ENCODE measurements at places on chromosomes 11 and 22. TPM values are rescaled to one million over a fixed set of nuclear protein-coding genes. Genes with fewer than 3 reads are reported as not detected.

GRCh38 chr11:19407677-19408270 lies 167.0 kb upstream of the E2F8 start:
- no peak overlapping the region for H3K4me3 ChIP-seq
- H3K27ac ChIP-seq: no peak overlapping the region
- DNase-seq: no peak
- H3K27me3 ChIP-seq: no peaks in the 10 kb centered on the region
- no peaks in the 10 kb centered on the region for H3K4me1 ChIP-seq

DNA sequence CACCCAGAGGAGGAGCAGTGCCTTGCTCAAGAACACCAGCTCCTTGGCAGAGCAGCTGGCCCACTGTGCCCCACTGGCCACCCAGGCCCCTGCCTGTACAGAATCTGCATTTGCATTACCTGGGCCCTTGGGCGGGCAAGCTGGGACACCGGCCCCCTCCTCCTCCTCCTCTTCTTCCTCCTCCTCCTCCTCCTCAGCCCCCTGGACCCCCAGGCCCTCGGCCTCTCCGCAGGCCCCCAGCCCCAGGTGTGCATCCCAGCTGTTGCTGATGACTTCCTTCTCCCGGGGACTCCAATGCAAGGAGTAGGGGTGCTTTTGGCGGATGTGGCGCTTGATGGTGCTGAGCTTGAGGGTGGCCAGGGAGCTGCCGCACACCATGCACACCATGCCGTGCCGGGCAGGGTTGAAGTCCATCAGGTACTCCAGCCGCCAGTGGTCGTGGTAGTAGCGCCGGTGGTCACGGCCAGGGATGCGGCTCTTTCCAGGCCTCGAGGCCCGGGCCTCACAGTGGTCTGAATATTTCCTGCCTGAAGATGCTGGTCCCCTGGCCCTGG lies 2.8 kb downstream of the ZFTA start:
- peak; percentile 34 for DNase-seq
- H3K4me1 ChIP-seq: peaks cover 51% of the 10 kb centered on the region
- no peak overlapping the region for H3K4me3 ChIP-seq
- H3K27me3 ChIP-seq: peaks cover 17% of the 10 kb centered on the region
- no peaks in the 10 kb centered on the region for H3K36me3 ChIP-seq
- no peak overlapping the region for H3K27ac ChIP-seq

DNA sequence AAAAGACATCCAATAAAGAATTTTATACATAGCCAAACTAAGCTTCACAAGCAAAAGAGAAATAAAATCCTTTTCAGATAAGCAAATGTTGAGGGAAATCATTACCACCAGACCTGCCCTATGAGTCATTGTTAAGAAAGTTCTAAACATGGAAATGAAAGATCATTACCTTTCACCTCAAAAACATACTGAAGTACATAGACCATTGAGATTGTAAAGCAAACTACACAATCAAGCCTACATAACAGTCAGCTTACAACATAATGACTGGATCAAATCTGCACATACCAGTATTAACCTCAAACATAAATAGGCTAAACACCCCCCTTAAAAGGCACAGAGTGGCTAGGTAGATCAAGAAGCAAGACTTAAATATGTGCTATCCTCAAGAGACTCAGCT lies 501.0 kb upstream of the LUZP2 start:
- no peaks in the 10 kb centered on the region for H3K4me1 ChIP-seq
- no peak for DNase-seq
- no peaks in the 10 kb centered on the region for H3K36me3 ChIP-seq
- no peaks in the 10 kb centered on the region for H3K27me3 ChIP-seq

GRCh38 chr11:38182126-38182866 lies 1584.3 kb upstream of the RAG2 start:
- H3K4me3 ChIP-seq: no peak overlapping the region
- H3K27ac ChIP-seq: no peak overlapping the region
- no peaks in the 10 kb centered on the region for H3K36me3 ChIP-seq
- H3K27me3 ChIP-seq: no peaks in the 10 kb centered on the region
- peaks cover 4% of the 10 kb centered on the region for H3K4me1 ChIP-seq

- H3K27me3 ChIP-seq: peaks cover 14% of the 10 kb centered on the region
- no peak for DNase-seq
- H3K27ac ChIP-seq: no peak within 1 kb of the TSS
- no peak within 1 kb of the TSS for H3K4me3 ChIP-seq
- no peaks in the 10 kb centered on the region for H3K36me3 ChIP-seq
Observed at GRCh38 chr22:41951898-41952474, at the start of gene SMIM45. SMIM45 (plus strand) TSS chr22:41952150.

- DNase-seq: no peak
- peaks cover 59% of the 10 kb centered on the region for H3K27me3 ChIP-seq
- H3K27ac ChIP-seq: no peak overlapping the region
- no peaks in the 10 kb centered on the region for H3K36me3 ChIP-seq
- peaks cover 31% of the 10 kb centered on the region for H3K4me1 ChIP-seq
Observed at GRCh38 chr22:39662686-39663052, 92.1 kb downstream of the CACNA1I start.

DNA sequence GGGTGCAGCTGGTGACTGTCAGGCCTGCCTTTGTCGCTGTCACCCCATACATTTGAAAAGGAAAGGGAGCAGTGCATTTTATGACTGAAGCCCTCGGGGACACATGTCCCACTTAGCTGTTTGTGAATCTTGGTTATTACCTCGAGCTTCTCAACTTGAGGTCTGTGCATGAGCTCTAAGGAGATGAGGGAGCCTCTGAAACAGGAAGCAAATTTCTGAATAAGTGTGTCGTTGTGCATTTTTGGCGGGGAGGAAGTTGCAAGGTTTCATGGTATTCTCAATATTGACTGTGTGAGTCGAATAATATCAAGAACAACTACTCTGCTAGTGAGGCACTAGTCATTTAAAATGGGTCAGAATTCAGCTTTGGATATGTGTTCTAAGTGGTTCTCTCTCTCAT lies 149.7 kb upstream of the PLET1 start:
- no peaks in the 10 kb centered on the region for H3K36me3 ChIP-seq
- H3K27me3 ChIP-seq: no peaks in the 10 kb centered on the region
- H3K4me1 ChIP-seq: no peaks in the 10 kb centered on the region
- no peak overlapping the region for H3K27ac ChIP-seq
- no peak overlapping the region for H3K4me3 ChIP-seq

GRCh38 chr11:4495487-4495886 lies 13.0 kb downstream of the OR52K1 start:
- no peak overlapping the region for H3K4me3 ChIP-seq
- DNase-seq: no peak
- H3K36me3 ChIP-seq: no peaks in the 10 kb centered on the region
- H3K27ac ChIP-seq: no peak overlapping the region

- H3K36me3 ChIP-seq: no peaks in the 10 kb centered on the region
- no peak overlapping the region for H3K4me3 ChIP-seq
- DNase-seq: peak; percentile 66
- peaks cover 26% of the 10 kb centered on the region for H3K4me1 ChIP-seq
Observed at GRCh38 chr11:19723572-19724342, 11.1 kb downstream of the NAV2 start.

DNA sequence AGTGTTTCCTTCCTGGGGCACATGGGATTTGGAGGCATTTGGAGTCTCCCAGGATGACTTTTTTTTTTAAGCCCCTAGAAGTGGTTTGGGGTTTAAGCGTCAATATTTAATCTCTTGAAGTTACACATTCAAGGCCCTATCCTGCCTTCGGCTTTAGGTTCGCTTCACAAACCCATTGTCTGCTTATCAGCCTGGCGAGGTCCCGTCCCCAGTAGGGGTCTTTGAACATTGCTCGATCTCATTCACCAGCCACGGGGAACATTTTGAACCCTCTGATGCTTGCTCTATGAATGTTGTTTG lies 75.9 kb downstream of the KCNQ1 start:
- no peak overlapping the region for H3K4me3 ChIP-seq
- peaks cover 15% of the 10 kb centered on the region for H3K4me1 ChIP-seq
- H3K27me3 ChIP-seq: no peaks in the 10 kb centered on the region
- no peak overlapping the region for H3K27ac ChIP-seq
- H3K36me3 ChIP-seq: no peaks in the 10 kb centered on the region
- DNase-seq: no peak

DNA sequence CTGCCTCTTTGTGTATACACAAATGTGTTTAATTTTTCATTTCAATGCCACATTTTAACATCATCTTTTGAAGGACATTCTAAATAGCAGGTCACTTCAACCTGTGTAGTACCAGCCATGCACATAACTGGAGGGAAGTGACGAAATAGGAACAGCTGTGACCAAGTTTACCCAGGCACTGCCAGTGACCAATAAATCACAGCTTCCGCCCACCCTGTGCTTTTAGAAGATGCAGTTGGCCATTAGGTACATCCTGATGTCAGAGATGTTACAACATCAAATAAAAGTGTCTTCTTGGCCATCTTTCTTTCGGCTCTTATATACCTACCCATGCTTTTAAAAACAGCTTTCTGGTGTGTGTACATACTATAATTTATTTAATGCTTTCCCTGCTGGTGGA lies 7.8 kb downstream of the LDLRAD3 start:
- H3K4me1 ChIP-seq: no peaks in the 10 kb centered on the region
- no peaks in the 10 kb centered on the region for H3K27me3 ChIP-seq
- no peaks in the 10 kb centered on the region for H3K36me3 ChIP-seq
- DNase-seq: no peak
- no peak overlapping the region for H3K4me3 ChIP-seq
- no peak overlapping the region for H3K27ac ChIP-seq

DNA sequence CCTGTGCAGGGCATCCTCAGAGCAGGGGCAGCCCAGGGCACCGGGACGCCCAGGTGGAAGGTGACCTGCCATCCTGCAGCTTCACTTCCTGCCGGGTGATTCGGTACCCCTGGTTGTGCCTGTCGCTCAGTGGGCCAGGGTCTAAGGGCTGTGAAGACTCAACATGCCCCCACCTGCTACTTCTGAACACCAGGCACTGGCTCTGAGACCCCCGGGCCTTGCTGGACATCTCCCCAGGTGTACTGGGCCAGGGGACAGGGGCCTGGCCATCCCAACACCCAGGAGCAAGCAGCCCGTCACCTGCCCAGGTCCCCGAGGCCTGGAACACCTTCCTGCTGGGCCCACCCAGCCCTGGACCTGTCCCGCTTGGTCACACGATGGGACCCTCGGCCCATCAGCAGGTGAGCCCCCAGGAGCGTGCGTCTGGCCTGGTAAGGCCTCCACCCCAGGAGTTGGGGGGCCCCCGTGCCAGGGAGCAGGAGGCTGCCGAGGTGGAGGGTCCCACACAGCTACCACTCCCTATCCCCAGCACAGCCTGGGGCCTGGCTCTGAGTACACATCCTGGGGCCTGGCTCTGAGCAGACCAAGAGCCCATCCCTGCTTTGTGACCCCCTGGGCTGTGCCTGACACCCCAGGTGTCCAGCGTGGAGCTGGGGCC lies 3.9 kb upstream of the MUC5B start:
- no peaks in the 10 kb centered on the region for H3K4me1 ChIP-seq
- peaks cover 23% of the 10 kb centered on the region for H3K27me3 ChIP-seq
- H3K27ac ChIP-seq: no peak overlapping the region
- H3K36me3 ChIP-seq: no peaks in the 10 kb centered on the region
- no peak overlapping the region for H3K4me3 ChIP-seq
- DNase-seq: no peak

GRCh38 chr11:2849994-2850770 lies 35.4 kb downstream of the CDKN1C start:
- H3K27me3 ChIP-seq: no peaks in the 10 kb centered on the region
- no peak overlapping the region for H3K4me3 ChIP-seq
- peak; percentile 52 for DNase-seq
- no peak overlapping the region for H3K27ac ChIP-seq
- H3K36me3 ChIP-seq: peaks cover 10% of the 10 kb centered on the region

GRCh38 chr11:2102132-2102882 lies 36.9 kb downstream of the IGF2 start:
- H3K27ac ChIP-seq: no peak overlapping the region
- H3K4me3 ChIP-seq: no peak overlapping the region
- no peaks in the 10 kb centered on the region for H3K27me3 ChIP-seq
- H3K4me1 ChIP-seq: peaks cover 20% of the 10 kb centered on the region

DNA sequence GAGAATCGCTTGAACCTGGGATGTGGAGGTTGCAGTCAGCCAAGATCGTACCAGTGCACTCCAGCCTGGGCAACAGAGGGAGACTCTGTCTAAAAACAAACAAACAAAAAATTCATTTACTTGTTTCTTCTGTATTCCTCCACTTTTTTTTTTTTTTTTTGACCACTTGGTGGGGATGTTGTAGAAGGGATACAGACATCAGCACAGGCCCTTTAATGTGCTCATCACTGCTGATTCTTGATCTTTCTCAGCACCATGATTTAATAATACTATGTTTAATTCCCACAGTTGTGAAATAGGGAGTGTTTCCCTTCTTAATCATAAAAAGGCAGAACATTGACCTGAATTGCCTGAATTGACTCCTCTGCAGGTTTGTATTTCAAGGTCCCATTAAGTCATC lies 4.5 kb downstream of the TTC9C start:
- no peak overlapping the region for H3K4me3 ChIP-seq
- no peak for DNase-seq
- peaks cover 66% of the 10 kb centered on the region for H3K36me3 ChIP-seq
- H3K4me1 ChIP-seq: peaks cover 16% of the 10 kb centered on the region
- no peak overlapping the region for H3K27ac ChIP-seq

DNA sequence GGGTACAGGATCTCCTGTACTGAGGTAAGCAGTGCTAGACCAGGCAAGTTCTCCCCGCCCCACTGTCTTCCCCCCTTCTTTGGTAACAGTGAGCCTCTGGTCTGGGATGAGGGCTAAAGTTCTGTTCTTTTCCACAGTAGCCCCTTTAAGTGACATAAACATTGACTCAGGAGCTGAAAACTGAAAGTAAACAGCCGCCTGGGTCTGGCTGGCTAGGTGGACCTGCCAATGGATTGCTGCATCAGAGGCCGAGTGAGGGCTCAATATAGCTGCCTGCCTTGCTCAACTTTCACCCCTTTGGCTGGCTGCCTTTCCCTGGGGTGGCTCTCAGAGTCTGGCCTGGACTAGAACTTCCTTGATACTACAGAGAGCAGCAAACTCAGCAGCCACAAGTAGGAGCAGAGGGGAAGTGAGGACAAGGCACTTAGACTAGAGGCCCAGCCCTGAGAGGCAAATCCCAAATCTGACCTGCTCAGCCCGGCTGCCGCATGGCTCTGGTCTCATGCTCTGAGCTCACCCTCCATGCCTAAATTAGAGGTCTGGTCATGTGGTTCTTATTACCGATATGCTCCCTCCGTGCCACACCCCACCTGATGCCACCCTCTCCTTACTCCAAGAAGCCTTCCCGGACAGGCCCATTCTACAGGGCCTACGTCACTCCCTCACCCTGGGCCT lies 9.6 kb upstream of the UCP3 start:
- H3K36me3 ChIP-seq: peaks cover 14% of the 10 kb centered on the region
- peaks cover 41% of the 10 kb centered on the region for H3K4me1 ChIP-seq
- peak overlapping the region; percentile 84 for H3K27ac ChIP-seq
- no peaks in the 10 kb centered on the region for H3K27me3 ChIP-seq
- peak; percentile 97 for DNase-seq

GRCh38 chr11:74818283-74818946 lies 69.8 kb downstream of the RNF169 start:
- DNase-seq: no peak
- peaks cover 42% of the 10 kb centered on the region for H3K4me1 ChIP-seq
- H3K36me3 ChIP-seq: no peaks in the 10 kb centered on the region
- H3K4me3 ChIP-seq: no peak overlapping the region

GRCh38 chr11:94400839-94401772 lies at the start of gene GPR83:
GPR83 (minus strand) TSS chr11:94401419; CDS start chr11:94401247, 172 bp downstream.
- H3K27ac ChIP-seq: no peak within 1 kb of the TSS
- H3K36me3 ChIP-seq: no peaks in the 10 kb centered on the region
- H3K4me3 ChIP-seq: peak within 1 kb of the TSS; percentile 33

The SLC3A2 gene
- polyA plus RNA-seq: 176 TPM

The PTH gene
- polyA plus RNA-seq: 0.40 TPM

The GSTT2 gene
- not detected for polyA plus RNA-seq

The OVOL1 gene
- 1.3 TPM for polyA plus RNA-seq

The GLYATL1B gene
- polyA plus RNA-seq: not detected

Data from stomach (tissue), 19 donors.